ENCODE measurements at places on chromosomes 12 and 14.
A peak's percentile ranks its signal among the peaks of the same experiment; 100 is the strongest.

DNA sequence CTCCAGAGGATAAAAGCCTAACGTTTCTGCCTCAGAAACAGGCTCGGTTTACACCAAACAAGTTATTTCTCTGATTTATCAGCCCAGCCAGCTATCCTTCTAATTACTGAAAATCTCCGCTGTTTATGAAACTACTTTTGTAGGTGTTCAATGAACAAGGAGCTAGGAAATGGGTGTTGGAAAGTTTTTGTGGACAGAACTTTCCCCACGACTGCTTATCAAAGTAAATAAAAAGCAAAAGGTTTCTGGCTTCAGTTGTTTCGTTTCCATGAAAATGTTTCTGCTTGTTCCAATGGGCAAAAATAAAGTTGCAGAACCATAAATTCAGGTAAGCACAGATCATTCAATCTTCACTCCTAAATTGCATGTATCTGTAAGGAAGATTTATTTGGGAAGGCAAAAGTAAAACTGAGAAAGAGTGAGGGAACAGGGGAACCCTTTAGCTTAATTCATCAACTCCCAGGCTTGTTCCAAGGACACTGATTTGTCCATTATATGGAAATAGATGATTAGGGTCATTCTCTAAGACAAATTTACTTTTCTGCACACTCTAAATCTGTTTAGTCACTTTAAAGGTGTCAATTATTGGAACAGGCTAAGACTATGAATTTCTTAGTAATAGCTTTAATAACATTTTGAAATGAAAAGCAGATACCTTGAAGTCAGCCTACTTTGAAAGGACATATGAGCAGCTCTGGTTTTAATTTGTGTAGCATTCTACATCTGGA, 175.9 kb upstream of the CDKN3 start:
- DNase-seq: no peak

GRCh38 chr12:30845676-30846075, 80.9 kb upstream of the TSPAN11 start:
- DNase-seq: no peak

GRCh38 chr14:103126873-103127304, 3.6 kb downstream of the TNFAIP2 start:
- DNase-seq: peak; percentile 70

DNA sequence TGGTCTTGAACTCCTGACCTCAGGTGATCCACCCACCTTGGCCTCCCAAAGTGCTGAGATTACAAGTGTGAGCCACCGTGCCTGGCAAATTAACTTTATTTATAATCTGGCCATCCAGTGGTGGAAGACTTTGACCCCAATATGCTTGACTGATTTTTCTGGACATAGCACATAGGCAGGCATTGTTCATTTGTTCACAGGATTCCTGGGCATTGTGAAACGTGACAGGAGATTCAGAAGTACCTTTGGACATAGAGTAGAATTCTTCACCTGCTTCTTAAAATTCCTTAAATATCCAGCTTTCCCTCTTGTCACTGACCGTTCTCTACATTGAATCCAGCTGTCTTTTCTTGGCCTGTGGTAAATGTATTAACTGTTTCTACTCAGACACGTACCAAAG, 103.1 kb downstream of the SCN8A start:
- no peak for DNase-seq

GRCh38 chr14:34229140-34229539, 232.9 kb downstream of the SPTSSA start:
- no peak for DNase-seq

DNA sequence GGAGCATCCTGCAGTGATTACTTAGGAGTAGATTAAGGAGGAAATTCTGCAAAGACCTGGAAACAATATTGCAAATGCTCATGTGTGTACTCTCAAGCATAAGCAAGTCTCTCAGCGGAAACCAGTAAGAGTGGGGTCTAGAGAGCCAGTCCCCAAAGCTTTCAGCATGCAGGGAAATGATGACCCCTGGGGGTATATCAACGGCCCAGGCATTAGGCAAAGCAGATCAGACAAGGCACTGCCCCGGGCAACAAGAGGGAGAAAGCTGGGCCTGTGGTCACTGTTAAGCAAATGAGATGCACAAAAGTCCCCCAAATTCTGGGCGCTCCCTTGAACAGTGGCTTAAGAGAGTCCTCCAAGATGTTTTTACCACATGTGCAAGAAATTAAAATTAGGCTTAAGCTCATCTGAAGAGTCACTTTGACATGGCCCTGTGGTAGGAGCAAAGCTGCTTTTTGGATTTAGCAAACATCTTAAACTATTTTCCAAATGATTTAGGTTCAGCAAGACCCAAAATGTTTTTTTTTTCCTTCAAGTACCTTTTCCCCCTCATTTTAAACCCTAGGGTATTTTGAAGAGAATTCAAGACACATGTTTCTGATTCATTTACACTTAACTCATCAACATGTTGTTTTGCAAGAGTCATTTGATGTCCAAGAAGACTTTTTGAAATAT, 457.1 kb upstream of the TBX3 start:
- no peak for DNase-seq

- no peak for DNase-seq
Measured at GRCh38 chr14:30020271-30020670, 92.6 kb upstream of the PRKD1 start.

DNA sequence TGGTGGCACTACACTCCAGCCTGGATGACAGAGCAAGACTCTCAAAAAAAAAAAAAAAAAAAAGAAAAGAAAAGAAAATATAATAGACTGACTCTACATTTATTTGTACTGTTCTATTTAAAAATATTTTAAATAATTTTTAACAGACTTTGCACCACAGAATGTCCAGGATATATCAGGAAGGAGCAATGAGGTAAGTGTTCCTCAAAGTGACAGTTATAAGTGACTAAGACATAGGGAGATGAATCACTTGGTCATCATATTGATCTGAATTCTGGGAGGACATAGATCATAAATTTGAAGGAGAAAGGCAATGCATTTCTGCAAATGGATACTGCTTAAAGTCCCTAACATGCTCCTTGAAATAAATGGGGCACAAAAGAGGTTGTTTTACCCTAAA, 221.5 kb downstream of the KCNC2 start:
- DNase-seq: no peak

GRCh38 chr14:33786091-33786825, 164.6 kb downstream of the EGLN3 start:
- DNase-seq: no peak

DNA sequence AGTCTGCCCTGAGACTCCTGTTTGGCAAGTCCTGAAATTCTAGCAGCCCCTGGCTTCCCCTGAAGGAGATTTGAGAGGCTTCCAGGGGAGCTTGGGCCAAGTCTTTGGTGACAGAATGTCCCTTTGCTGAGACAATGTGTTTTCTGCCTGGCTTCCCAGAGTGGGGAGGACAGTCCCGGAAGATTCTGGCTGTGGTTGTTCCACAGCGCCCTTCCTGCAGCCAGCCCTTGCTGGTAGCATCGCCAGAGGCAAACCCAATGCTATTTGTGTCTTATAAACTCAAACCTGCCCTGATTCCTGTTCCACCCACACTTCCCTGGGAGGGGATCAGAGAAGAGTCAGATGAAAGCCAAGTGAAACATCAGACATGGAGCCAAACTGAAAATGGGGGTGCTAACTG, 56.4 kb upstream of the OAS1 start:
- DNase-seq: no peak

- DNase-seq: no peak
Measured at GRCh38 chr12:131673888-131674257, 37.0 kb upstream of the SFSWAP start.

DNA sequence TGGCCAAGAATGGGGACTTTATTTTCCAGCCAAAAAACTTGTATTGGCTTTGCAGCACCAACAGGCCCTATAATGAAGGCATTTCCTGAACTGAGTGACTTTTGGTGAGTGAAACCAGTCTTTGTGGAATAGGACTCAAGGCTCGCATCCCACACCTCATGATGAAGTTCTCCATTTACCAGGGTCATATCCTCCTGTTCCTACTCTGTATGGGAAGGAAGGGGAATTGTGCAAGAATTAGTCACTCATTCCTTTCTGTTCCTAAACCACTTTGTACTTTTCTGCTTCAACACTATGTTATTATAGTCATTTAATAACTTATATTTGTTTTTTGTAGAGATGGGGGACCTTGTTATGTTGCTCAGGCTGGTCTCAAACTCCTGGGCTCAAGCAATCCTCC, 2.3 kb upstream of the SPATS2 start:
- no peak for DNase-seq

- DNase-seq: no peak
Measured at GRCh38 chr14:70029296-70030132, 150.3 kb downstream of the SMOC1 start.

- no peak for DNase-seq
Measured at GRCh38 chr14:39977198-39977597, 545.0 kb upstream of the FBXO33 start.

- no peak for DNase-seq
Measured at GRCh38 chr14:57574617-57575288, 81.1 kb upstream of the CCDC198 start.

- DNase-seq: no peak
Measured at GRCh38 chr12:62694632-62695031, 228.0 kb downstream of the MON2 start.

GRCh38 chr14:101962503-101962874, 1.9 kb upstream of the DYNC1H1 start:
- no peak for DNase-seq

GRCh38 chr12:123445388-123446332, 9.2 kb upstream of the RILPL2 start:
- no peak for DNase-seq

DNA sequence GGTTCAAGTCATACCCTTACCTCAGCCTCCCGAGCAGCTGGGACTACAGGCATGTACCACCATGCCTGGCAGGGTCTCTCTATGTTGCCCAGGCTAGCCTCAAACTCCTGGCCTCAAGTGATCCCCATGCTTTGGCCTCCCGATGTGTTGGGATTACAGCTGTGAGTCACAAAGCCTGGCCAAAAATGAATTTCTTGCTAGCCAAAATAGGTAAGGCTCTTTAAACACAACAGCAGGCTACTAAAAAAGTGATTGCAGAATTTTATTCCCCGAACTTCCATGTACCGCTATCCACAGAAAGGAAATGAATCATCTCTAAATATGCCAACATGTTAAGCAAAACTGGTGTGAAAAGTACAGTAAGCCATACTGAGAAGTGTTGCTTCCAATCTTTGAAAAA, 50.6 kb downstream of the WDHD1 start:
- no peak for DNase-seq

- DNase-seq: no peak
Measured at GRCh38 chr12:84315926-84316325, 596.7 kb downstream of the SLC6A15 start.
